ENCODE measurements at places on chromosomes 5 and 9. TPM values are rescaled to one million over a fixed set of nuclear protein-coding genes. Genes with fewer than 3 reads are reported as not detected.

The IL13 gene
- not detected for total RNA-seq

The NR5A1 gene
- not detected for total RNA-seq

The C9orf153 gene
- 0.98 TPM for total RNA-seq

The ARSI gene
- total RNA-seq, result not detected

The FXN gene
- total RNA-seq, result 6.8 TPM

The OCLN gene
- total RNA-seq, result 11.9 TPM

The YIPF5 gene
- 50.7 TPM for total RNA-seq

The POLR1E gene
- total RNA-seq, result 51.3 TPM
